Kidney tubule cell (primary cell): ENCODE measurements at places on chromosomes 5 and 9.

GRCh38 chr5:19175776-19176570, 812.0 kb downstream of the CDH18 start:
- DNase-seq, result no peak

DNA sequence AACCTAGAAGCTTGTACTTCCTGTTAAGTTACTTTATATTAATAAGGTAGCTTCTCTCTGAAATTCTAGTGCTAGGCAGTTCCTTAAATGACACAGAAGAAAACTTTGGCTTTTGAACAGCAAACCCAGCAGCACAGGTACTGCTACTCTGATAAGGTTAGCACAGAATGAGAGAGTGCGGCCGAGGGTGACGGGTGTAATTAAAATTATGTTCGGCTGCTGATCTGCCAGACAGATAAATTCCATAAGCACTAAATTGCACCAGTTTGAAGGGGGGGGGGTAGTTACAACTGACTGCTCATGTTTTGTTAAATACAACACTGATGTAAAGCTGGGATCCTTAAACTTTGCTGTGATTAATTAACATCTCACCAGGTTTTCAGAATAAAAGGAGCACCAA, 475.1 kb downstream of the SPOCK1 start:
- DNase-seq, result no peak

DNA sequence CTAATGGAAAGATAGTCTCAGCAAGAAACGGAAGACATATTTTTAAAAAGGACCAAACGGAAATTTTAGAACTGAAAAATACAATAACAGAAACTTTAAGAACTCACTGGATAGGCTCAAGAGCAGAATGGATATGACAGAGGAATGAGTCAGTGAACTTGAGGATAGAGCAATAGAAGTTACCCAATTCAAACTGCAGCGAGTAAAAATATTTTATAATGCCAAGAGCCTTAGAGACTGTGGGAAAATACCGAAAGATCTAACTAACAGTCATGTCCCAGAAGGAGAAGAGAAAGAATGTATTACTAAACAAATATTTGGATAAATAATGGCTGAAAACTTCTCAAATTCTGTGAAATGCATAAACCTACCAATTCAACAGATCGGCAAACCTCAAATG, 40.8 kb downstream of the ADAMTS2 start:
- DNase-seq, result no peak

GRCh38 chr5:52821901-52822300, 34.2 kb downstream of the ITGA1 start:
- DNase-seq, result no peak

GRCh38 chr5:16687898-16688297, 71.1 kb upstream of the RETREG1 start:
- no peak for DNase-seq

DNA sequence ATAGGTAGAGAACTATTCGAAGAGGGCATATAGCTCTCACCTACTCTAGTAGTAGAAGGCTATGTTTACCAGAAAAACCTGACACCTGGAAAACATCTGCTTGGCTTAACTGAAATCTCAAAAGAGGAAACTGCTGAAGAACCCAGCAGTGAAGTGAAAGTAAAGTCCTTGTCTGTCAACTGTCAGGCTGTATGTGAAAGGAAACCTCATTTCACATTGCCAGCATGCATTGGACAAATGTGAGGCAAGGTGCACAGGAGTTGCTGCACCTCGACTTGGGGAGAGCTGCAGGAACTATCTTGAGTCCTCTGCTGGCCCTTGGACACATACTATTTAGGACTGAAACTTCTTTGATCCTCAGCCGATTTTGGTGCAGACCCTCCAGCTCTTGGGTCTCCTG, 53.3 kb downstream of the NREP start:
- DNase-seq, result no peak

DNA sequence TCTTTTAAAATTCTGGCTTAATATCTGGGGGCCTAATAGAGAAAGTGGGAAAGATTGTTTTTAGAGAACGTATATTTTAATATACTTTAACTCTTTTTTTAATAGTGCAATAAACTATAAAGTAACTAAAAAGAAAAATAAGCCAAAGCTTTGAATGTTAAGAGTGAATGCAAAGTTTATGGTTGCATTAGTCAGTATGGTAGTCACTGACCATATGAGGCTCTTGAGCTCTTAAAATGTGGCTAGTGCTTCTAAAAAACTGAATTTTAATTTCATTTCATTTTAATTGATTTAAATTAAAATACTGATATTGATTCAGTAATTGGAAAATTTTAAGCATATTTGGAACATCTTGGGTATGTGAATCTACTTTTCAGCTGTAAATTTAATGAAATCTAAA, 310.7 kb downstream of the PJA2 start:
- no peak for DNase-seq

DNA sequence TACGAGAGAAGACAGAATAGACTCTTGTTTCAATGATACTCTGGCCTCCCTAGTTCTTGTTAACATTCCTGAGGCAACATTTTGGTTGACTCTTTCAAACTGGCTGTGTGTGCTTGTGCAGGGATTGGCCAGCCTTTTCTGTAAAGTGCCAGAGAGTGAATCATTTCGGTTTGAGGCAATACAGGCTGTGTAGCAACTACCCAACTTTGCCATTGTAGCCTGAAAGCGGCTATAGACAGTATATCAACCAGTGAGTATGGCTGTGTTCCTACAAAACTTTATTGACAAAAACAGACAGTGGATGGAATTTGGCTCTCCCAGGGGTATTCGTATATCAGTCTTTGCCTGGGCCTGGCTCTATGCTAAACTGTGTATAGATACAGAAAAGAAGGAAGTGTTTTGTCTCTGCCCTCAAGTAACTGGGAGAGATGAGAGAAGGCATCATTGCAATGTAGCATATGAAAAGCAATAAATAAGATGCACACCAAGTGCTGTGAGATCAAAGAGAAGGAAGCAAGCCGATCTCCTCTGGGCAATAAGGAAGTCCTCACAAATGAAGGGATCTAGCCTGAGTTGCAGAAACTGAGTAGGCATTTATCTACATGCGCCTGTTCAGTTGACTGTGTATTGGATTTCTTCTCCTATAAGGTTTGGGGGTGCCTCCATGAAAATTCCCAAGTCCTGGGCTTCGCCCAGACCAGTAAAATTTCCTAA, 568.0 kb upstream of the KLF4 start:
- DNase-seq, result peak; percentile 85
